Activated naive CD8-positive, alpha-beta T cell treated with anti-CD3 and anti-CD28 coated beads, Interleukin-2, amount 50 U/mL, for 24 hours (primary cell): ENCODE measurements at places on chromosomes 7 and 10.

DNA sequence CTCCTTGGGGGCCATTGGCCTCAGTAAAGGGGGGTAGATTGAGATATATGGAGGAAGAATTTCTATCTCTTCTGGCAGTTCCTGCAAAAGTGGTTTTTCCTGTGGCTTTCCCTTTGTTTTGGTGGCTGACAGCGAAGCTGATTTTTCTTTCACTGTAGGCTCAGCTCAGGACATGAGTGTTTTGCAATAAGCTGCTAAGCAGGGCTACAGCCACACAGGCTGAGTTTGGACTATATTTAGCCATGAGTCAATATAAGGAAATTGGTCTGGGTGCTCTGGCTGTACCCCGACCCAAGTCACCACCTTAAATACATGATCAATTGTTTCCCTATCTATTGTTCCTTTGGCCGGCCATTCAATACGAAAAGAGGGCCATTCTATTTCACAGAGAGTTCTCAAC, 212.7 kb upstream of the KCND2 start:
- DNase-seq = no peak

DNA sequence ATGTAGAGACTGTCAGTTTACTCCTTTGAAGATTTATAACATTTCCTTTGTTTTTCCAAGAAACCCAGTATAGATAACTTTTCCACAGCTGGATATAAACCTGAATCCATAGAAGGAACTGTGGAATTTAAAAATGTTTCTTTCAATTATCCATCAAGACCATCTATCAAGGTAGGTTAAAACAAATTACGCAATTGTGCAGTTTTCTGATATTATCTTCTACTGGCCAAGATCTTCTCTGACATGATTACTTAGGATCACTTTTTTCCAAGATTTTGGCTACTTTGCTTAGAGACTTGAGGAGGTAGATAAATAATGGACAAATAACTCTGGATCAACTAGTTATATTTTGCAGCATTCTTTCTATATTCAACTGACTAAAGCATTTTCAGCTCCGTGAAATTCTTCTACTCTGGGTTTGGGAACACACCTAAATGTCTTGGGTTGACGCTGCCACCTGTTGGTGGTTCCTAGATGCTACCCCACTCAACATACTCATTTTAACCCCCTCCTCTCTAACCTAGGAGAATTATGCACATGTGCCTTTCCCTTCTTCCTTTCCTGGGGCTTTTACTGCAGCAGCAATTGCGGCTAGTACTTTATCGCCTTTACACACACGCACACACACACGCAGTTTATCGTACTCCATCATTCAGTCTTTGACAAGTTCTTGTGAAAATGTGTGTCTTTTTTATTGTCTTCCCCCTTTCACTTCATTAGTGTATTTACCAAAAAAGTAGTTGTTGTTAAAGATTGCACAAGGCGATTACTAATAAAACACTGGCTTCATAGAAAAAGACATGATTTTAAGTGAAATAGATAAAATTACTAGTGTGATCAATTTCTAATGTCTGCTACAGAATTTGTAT, 32.7 kb downstream of the ABCB5 start:
- no peak for DNase-seq

DNA sequence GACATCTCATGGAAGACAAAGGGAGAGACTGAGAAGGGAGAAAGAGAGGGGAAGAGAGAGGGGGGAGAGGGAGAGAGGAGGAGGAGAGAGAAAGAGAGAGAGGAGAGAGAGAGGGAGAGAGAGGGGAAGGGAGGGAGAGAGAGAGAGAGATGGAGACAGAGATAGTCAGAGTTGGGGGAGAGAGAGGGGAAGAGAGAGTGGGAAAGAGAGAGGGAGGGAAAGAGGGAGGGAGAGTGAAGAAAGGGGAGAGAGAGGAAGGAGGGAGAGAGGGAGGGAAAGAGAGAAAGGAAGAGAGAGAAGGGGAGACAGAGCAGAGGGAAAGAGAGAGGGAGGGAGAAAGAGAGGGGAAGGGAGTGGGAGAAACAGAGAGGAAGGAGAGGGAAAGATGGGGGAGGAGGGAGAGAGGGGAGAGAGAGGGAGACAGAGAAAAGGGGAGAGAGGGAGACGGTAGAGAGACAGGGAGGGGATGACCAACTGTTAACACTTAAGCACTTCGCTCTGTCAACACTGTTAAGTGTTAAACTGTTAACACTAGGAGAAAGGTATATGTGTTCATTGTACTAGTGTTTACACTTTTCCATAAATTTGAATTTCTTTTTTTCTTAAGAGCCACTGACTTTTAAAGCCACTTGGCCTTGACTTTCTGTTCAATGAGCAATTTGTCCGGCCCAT, 21.8 kb upstream of the SDK1 start:
- no peak for DNase-seq

DNA sequence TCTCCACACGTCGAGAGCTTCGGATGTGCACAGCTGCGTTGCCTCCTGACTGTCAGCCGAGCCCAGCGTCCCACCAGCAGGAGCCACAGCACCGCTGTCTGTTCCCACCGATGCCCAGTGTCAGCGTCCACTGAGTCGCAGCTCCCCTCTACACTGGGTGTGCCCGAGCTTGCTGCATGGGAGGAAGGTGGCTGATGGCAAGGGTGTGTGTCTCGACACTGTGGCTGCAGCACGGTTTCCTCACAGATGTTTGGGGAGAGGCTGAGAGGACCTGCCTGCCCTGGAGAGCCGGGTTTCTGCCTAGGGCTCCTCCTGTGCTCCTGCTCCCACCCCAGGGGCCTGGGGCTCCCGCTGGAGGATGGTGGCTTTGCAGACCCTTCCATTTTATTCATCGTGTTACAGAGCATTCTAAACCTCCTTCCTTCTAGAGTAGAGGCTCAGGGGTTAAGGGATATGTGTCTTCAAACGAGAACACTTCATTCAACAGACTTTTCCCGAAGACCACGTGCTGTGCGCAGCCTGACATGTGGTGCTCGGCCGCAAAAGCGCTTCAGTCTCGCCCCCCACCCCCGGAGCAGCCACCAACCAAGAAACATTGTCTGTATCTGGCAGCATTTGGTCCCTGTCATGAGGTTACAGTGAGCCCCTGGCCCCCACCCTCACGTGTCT, 384.8 kb downstream of the DNAJB6 start:
- no peak for DNase-seq

- DNase-seq = no peak
Observed at GRCh38 chr10:120503689-120504088, 46.7 kb downstream of the PLPP4 start.

DNA sequence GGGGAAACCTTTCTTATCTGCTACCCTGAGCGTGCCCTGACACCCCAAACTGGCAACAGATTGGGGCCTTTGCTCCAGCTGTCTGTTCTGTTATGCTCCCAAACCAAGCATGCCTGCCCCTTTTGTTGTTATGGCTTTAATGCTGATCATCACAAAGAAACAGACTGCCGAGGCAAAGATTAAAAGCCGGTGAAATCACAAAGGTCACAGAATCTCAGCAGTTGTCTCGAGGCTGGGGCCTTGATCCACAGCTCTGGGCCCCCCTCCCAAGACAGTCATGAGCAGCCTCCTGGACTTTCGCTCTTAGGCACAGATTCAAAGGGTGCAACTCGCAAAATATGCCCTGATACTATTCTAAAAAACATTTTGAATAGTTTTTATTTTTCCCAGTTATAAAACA, 65.6 kb downstream of the STRA8 start:
- DNase-seq = no peak

GRCh38 chr10:21517134-21518031, 8.1 kb downstream of the SKIDA1 start:
- DNase-seq = peak; percentile 34

DNA sequence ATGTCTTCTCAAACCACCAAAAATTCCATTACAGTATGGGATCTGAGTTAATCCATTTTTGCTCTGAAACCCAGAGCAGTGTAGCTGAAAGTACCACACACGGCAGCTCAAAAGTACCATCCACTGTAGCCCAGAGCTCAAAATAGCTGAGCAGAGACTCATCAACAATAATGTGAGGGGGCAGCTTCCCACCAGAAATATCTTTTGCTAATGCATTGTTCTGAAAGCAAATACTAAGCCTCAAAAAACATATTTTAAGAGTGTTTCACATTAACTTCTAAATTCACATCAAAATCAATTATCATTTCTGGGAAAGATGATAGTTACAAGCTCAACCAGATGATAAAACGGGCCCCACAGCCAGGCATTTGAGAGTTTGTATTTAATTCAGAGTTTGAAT, 73.7 kb downstream of the ABLIM1 start:
- DNase-seq = no peak

- DNase-seq = no peak
Observed at GRCh38 chr10:12499076-12499986, 150.0 kb downstream of the CAMK1D start.

DNA sequence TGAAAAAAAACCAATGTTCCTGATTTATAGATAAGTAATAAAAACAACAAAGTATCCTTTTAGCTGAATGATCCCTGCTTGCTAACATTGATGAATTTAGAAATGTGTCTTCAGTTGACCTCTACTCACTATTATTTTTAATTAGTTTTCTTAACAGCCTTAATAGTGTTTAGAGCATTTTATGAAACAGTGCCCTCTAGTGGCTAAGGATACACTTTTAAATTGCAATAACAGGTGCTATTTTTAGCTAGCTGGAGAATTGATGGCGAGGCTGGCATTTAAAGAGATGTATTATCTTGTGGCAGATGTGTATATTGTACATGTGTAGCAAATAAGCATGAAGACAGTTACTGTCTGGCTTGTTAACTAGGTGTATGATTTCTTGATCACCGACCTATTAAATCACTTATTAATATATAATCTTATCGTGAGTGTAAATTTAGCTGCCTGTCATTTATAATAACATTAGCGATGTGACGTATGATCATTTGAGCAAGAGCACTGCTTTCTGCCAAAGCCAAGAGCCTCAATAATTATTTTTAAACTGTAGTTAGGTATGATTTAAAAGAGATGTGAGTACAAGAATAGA, 451.9 kb downstream of the DPP6 start:
- DNase-seq = no peak

- no peak for DNase-seq
Observed at GRCh38 chr7:63077841-63078240, 920.8 kb upstream of the ZNF722 start.

DNA sequence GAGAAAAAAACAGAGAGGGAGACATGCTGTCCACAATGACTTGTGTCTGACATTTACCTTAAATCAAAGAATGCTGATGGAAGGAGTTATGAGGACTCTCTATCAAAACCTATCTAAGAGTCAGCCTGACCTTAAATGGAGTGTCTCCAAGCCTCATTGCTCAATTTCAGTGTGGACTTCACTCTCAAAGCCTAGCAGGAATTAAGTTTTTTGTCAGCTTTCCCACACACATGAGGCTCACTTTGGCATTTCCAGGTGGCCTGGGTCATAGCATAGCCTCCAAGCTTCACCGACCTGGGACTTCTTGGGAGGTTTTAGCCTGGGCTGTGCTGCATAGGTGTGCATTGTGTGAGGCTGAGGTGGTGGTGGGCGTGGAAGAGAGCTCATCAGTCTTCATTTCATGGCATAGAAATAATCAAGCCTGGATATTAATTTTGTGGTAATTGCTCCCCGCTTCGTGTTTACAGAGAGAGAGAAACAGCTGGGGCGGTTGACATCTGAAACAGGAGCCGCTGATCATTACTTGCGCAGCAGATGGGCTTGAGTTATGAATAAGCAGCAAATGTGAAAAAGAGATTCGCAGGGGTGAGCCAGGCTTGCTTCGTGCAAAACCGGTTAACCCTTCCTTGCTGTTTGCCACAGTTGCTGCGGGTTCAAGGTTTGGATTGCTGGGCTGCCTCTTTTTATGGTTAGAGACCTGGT, 647.8 kb downstream of the INHBA start:
- DNase-seq = no peak

- DNase-seq = no peak
Observed at GRCh38 chr7:92051655-92052054, 82.6 kb downstream of the CYP51A1 start.

- no peak for DNase-seq
Observed at GRCh38 chr7:43570688-43571365, 12.1 kb upstream of the STK17A start.

GRCh38 chr10:52659085-52659484, 113.5 kb downstream of the MBL2 start:
- no peak for DNase-seq

DNA sequence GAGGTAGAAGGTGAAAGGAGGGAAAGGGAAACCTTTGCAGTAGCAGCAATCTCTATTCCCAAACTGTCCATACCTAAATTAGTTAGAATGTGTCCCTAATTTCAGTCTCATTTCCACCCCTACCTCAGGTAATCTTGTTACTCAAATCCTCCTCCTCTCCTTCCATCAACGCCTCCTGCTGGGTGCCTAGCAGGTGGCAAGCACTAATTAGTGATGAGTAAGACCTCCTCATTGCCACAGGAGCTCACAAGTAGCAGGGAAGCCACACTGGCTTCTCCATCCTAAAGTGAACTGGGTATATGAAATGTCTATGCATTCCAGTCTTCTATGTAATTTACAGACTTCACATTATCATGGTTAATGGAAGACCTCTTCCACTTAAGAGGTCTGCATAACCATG, 25.7 kb upstream of the FAM133B start:
- DNase-seq = no peak

- no peak for DNase-seq
Observed at GRCh38 chr10:36573246-36573645, 552.2 kb upstream of the ANKRD30A start.

DNA sequence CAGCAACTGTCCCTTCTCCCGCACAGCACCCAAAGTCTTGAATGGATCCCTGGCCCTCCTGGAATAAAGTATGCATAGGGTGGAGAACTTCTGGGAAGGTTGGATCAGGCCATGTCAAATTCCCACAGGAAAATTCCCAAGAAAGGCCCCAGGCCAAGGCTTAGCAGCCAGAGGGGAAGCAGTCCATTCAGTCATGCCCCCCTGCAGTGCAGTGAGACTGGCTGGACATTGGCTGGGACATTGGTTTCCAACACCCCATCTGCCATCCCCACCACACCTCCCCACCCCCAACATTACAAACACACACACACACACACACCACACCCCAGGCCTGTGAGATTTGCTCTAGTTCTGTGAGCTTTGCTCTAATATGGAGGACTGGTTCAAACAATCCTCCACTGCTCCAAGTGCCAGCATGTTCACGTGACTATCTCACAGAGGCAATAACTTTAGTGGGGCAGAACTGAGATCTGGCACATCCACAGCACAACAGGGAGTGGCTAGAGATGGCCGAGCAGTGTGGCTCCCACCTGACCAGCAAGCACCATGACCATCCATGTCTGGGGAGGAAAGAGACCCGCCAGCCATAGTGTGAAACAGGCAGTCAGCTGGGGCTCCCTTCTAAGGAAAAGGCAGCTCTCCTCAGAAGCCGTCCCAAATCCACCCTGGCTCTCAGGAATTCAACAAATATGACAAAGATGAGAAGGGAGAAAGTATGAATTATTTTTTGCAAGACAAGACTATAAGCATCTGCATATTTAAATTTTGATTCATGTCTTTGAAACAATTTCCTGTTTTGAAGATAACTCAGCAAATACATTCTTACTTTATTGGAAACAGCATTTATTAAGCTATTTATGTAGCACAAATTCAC, 6.7 kb upstream of the FAM170B start:
- no peak for DNase-seq

- DNase-seq = no peak
Observed at GRCh38 chr7:48962821-48963505, 38.6 kb downstream of the CDC14C start.

- DNase-seq = no peak
Observed at GRCh38 chr7:20310301-20310700, 20.4 kb upstream of the ITGB8 start.
